Activated CD4-positive, CD25-positive, alpha-beta regulatory T cell treated with anti-CD3 and anti-CD28 coated beads, Interleukin-2, amount 50 U/mL, for 24 hours (primary cell): ENCODE measurements at places on chromosomes 1 and 21.

DNA sequence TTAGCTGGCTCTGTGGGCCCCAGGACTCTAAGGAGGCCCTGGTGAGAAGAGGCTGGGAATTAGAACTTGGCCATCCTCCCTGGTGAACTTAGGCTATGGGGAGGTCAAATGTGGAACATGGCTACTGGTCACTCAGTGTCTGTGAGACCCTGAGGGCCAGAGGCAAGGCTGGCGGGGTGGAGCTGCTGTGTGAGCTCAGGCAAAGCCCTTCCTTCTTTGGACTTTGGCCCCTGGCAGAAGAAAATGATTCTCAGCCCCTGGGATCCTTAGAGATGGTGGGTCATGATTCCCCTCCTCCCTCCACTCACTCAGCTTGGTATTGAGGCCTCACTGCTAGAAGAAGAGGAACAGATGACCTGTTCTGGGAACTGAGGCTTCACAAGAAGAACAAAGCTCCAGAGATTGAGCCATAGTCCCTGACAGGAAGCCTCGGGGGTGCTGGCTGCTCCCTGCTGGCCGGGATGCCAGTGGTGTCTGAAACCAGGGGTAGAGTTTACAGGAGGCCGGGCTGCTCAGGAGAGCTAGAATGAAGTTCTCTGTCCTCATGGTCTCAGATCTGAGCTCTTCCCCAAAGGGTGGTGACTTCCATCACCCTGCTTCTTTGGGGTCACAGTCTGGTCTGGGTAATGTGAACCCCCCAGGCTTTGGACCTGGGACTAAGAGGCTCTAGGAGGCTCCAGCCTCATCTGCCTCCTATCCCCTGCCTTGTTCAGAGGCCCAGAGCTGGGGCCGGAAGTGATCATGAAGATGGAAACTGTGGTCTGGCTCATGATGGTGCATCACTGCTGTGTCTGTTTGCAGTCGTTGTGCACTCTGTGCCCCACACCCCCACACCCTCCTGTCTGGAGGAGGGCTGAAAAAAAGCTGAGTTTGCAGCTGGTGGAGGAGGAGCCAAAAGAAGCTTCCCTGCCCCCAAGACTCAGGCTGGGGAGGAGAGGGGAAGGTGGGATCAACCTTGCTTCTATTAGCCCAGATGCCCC, 905 bp downstream of the BTBD19 start:
- peak; percentile 72 for ATAC-seq

DNA sequence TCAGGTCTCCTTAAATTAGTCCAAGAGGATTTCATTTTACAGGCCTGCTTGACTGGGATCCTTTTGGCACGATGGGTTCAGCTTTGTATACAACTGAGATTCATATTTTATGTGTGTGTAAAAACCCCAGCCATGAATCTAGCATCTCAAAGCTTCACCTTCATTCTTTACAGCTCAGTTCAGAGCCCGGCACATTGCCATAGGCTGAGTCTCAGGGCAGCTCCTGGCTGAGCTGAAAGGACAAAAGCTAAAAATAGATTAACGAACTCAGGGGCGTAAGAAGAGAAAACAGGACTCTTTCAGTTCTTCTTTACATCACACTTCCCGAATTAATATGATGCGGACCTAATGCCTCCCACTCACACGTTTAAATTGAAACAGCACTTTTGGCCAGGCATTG, 262.8 kb upstream of the PBX1 start:
- no peak for ATAC-seq

- no peak for ATAC-seq
Measured at GRCh38 chr1:155166471-155167165, 6.5 kb downstream of the KRTCAP2 start.

DNA sequence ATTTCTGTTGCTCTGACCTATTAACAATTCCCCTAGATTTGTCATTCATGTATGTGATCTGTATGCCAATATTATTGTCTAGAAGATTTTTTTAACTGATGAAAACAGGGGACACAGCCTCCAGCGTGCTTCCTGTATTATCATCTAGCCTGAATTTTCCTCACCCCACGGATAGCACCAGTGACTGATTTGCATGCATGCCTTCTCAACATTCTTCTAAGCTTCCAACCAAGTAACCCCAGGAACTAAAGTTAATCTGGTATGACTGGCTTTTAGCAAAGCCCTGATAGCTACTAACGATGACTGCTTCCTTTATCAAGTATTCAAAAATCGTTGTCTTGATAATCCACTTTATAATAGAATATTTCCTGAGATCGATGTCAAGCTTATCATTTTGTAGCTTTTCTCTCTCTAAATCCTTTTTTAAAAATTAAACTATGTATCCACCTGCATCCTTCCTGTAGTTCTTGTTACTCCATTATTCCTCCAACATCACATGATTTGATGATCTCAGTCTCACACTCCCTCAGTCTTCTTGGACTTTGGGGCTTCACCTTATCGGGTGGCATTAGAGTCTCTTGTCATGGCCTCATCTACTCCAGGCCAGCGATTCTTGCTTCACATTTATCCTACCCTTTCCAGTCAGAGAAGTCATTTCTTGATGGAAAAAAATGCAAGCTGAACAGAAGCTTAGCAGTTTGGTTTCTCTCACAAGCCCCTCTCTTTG, 19.0 kb downstream of the BCAR3 start:
- no peak for ATAC-seq

DNA sequence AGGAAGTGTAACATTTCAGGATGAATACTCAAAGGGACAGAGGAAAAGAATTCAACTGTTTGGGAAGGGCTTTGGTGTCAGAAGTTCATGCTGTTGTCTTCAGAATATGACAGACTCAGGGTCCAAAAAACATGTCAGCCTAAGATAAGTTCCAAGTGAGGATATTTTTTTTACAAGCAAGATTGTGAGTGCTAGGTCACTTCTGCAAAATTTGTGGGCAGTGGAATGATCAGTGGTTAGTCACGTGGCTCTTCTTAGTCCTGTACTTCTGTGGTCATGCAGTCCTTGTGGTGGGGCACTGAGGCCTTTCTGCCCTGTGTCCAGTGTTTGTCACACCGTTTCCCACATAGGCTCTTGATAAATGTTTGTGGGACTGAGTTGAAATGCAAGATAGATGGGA, 5.2 kb downstream of the RGL1 start:
- ATAC-seq: no peak

GRCh38 chr1:71494163-71494562, 413.3 kb upstream of the ZRANB2 start:
- ATAC-seq: no peak

- ATAC-seq: peak; percentile 82
Measured at GRCh38 chr1:186301448-186301847, 73.6 kb downstream of the TPR start.

GRCh38 chr1:79517470-79518224, 511.1 kb upstream of the ADGRL4 start:
- no peak for ATAC-seq

- ATAC-seq: no peak
Measured at GRCh38 chr1:57729181-57729580, 305.3 kb upstream of the DAB1 start.

GRCh38 chr1:211676761-211677160, 1.3 kb upstream of the NEK2 start:
- ATAC-seq: no peak

- ATAC-seq: no peak
Measured at GRCh38 chr1:46568461-46568891, 17.0 kb upstream of the KNCN start.

DNA sequence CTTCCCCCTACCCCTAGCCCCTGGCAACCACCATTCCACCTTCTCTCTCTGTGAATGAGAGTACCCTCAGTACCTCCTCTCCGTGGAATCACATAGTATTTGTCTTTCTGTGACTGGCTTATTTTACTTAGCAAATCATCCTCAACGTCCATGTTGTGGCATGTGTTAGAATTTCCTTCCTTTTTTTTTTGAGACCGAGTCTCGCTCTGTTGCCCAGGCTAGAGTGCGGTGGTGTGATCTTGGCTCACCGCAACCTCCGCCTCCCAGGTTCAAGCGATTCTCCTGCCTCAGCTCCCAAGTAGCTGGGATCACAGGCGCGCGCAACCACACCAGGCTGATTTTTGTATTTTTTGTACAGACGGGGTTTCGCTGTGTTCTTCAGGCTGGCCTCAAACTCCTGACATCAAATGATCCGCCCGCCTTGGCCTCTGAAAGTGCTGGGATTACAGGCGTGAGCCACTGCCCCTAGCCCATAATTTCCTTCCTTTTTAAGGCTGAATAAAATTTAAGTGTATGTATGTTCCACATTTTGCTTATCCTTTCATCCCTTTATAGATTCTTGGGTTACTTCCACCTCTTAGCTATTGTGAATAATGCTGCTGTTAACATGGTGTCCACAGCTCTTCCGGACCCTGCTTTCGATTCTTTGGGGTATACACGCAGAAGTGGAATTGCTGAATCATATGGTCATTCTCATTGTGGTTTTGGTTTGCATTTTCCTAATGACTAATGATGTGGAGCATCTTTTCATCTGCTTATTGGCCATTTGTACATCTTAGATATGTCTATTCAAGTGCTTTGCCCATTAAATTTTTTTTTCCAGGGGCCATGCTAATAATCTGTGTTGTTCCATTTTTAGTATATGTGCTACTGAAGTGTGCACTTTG, 32.3 kb downstream of the ERRFI1 start:
- no peak for ATAC-seq

GRCh38 chr1:2468041-2468472, 8.0 kb upstream of the PLCH2 start:
- peak; percentile 19 for ATAC-seq

- ATAC-seq: no peak
Measured at GRCh38 chr1:56222914-56223540, 356.3 kb downstream of the PLPP3 start.

DNA sequence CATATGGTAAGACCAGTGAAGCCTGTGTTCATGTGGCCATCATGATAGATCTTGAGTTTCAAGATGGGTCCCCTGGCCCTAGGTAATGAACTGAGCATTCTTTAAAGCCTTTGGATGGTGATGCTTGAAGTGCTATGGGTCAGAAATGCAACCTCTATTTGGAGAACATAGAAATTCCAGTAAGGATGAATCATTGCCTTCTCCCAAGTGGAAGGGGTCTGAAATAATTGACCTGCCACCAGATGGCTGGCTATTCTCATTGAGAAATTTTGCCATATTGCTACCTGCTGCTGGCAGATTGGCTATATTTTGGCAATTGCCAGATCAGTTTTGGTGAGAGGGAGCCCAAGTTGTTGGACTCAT, 739 bp upstream of the IFI6 start:
- ATAC-seq: no peak

- no peak for ATAC-seq
Measured at GRCh38 chr1:68365709-68366382, 83.9 kb downstream of the RPE65 start.

- ATAC-seq: no peak
Measured at GRCh38 chr1:39828734-39829133, 40.1 kb upstream of the BMP8B start.

DNA sequence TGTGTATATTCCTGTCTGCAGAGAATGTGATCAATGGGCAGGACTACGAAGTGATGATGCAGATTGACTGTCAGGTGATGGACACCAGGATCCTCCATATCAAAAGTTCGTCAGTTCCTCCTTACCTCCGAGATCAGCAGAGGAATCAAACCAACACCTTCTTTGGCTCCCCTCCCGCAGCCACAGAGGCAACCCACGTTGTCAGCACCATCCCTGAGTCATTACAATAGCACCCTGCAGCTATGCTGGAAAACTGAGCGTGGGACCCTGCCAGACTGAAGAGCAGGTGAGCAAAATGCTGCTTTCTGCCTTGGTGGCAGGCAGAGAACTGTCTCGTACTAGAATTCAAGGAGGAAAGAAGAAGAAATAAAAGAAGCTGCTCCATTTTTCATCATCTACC, 65.2 kb downstream of the OLFML2B start:
- no peak for ATAC-seq

- ATAC-seq: peak; percentile 15
Measured at GRCh38 chr1:174964972-174965361, 34.8 kb upstream of the CACYBP start.

- no peak for ATAC-seq
Measured at GRCh38 chr1:182255494-182255893, 136.1 kb downstream of the GLUL start.

- ATAC-seq: no peak
Measured at GRCh38 chr21:44323591-44323990, 15.6 kb downstream of the CFAP410 start.

DNA sequence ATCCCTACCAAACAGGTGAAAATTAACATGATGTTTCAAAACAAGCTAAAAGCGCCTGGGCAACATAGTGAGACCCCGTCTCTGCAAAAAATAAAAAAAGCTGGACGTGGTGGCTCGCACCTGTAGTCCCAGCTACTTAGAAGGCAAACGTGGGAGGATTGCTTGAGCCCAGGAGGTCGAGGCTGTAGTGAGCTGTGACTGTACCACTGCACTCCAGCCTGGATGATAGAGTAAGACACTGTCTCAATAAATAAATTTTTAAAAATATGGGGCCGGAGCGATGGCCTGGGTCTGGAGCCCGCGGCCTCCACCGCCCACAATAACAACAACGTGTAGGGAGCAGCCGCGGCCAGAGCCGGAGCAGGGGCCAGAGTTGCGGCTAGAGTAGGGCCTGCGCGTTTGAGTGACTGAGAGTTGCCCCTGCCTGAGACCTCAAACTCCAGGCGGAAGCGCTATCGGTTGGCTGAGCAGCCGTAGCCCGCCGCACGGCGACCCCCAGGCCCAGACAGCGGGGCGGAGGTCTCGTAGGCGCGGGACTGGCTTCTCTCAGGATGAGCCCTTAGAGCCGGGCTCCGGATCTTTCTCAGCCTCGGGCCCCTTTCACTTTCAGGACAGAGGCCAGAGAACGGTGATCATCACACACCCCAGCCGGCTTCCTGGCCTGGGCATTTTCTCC, 41.4 kb downstream of the ZMYM1 start:
- peak; percentile 24 for ATAC-seq

DNA sequence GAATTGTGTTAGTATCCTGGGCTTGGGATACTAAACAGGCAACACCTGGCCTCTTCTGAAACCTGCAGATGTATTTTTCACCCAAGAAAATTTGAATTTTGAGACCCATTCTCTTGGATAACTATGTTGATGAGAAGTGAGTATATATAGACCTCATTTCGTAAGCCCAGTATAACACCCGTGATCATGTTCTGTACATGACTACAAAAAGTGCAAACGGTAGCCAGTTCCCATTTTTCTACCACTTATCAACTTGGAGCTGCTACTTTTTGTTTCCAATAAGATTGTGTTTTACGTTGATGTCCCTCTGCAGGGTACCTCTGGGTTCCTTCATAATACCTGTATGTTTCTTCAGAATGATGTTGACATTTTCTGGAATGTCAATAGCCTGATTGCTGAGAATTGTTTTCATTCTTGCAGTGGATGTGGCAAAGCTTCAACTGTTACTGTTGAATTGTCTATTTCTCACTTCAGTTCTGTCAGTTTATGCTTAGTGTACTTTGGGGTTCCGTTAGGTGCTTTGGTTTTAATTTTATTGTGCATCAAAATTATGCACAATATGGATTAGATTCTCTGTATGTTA, 48.1 kb downstream of the ZFYVE9 start:
- ATAC-seq: no peak

DNA sequence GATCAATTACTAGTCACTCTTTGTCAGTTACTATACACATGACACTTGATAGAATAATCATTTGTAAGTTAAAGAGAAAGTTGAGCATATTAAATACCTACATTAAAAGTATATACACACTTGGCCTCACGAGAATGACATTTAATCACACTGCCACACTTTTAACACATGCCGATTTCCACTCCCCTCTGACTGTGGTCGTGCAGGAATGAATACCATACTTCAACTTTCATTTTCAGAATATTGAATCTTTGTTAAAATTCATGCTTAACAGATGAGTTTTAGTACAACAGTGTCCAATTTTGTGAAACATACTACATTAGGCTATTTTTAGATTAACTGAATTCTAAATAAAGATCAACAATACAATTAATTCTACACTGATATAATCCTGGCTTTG, 78.2 kb upstream of the SDC3 start:
- ATAC-seq: no peak

GRCh38 chr1:230068952-230069684, 2.1 kb downstream of the GALNT2 start:
- ATAC-seq: no peak
